ENCODE measurements at places on chromosomes 1 and 21.

DNA sequence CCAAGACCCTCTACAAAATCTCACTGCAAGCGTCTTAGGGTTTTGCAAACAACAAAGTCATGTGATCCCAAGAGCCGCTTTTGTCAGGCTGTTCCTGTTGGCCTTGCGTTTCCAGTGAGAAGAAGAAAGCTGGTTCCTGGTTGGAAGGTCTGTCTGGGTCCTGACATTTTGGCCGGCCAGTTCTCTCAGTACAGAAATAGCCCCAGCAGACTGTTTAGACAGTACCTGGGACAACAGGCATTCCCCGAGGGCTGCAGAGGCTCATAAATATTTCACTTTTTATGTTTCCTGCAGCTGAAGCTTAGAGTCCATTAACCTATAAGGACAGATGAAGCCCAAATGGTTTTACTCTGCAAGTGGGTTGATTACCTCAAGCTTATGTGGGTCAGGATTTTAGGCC, 8.6 kb downstream of the GPR137B start:
- DNase-seq: no peak

GRCh38 chr1:214002472-214002871, 14.7 kb downstream of the PROX1 start:
- no peak for DNase-seq

DNA sequence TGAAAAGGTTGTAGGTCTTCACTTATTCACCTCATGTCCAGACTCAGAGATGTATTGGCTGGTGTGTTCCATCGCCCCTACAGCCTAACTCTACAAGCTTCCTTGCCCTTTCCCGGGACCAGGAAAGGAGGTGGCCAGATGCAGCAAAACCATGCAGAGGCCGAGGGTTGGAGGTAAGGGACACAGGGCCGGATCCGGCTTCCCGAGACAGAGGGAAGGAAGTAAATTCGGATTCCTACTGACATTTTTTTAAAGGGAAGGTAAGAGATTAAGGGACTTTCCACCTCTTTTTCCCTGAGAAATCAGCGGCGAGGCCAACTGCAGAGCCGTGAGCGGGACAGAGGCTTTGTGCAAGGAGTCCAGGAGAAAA, 12.7 kb downstream of the EPHA10 start:
- DNase-seq: no peak

- DNase-seq: no peak
Observed at GRCh38 chr1:167756730-167757405, 35.1 kb downstream of the MPZL1 start.

DNA sequence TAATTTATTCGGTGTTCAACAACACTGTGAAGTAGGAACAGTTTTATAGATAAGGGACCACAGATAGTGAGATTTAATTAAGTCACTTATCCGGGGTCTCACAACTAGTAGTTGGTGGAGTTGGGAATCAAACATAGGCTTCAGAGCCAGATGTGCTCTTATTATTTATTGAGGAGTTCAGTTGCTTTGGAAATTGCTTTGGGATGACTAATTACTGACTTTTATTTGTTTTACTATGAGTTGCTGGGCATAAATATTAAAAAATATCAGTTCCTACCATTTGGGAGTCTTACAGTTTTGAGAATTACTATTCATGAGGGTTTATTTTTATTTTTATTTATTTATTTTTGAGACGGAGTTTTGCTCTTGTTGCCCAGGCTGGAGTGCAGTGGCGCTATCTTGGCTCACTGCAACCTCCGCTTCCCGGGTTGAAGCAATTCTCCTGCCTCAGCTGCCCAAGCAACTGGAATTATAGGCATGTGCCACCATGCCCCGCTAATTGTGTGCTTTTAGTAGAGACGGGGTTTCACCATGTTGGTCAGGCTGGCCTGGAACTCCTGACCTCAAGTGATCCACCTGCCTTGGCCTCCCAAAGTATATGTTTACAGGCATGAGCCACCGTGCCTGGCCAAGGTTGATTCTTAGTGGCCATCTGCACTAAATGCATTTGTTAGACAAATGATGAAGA, 27.7 kb downstream of the THRAP3 start:
- no peak for DNase-seq

DNA sequence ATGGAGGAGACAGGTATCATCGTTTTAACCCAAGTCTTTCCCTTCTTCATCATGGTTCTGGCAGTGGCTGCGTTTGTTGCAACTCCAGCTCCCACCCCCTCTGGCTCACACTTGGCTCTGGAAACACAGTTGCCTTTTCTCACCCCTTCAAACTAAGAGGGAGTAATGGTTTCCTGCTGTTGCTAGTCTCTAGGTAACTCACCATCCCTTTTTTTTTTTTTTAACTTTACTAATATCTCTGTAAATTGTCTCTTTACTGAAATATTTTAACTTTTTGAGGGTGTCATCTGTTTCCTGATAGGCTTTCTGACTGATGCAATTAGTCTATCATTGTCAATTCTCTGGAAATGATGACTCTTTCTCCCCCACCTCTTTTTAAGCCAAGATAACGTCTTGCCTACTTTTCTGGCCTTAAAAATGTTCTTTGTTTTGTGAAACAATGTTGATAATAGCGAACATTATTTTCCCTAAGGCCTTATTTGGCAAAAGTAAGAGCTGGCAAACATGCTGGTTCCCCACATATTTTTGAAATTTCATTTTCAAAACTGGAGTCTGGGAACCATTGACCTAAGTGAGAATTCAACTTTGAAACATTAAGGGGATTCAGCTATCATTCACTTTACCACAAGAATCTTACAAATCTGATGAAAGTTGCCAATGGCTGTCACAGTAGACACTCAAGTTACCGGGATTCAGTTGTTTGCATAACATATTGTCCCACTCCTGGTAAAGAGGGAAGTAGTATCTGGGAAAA, 85.3 kb downstream of the LEPR start:
- DNase-seq: no peak

- no peak for DNase-seq
Observed at GRCh38 chr1:157504646-157505045, 47.7 kb downstream of the FCRL5 start.

DNA sequence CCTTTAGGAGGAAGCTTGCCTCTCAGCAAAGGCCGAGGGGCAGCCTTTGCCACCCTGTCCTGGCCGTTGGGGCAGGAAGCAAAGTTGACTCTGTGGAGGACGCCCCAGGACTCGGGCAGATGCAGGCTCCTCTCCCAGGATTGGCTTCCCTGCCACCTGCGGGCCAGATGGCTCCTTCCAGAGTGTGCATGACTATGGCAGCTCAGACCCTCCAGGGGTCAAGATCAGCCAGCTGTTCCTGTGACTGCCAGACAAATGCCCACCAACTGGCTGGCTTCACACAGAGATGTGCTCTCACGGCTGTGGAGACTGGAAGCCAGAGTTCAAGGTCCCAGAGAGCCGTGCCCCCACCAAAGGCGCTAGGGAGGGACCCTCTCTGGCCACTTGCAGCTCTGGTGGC, 87.0 kb upstream of the VAMP3 start:
- no peak for DNase-seq

GRCh38 chr1:65942476-65942875, 149.8 kb downstream of the PDE4B start:
- no peak for DNase-seq

- DNase-seq: no peak
Observed at GRCh38 chr1:239816081-239816782, 275.5 kb upstream of the FMN2 start.

- DNase-seq: no peak
Observed at GRCh38 chr21:10272216-10272615, 249.2 kb upstream of the TPTE start.

DNA sequence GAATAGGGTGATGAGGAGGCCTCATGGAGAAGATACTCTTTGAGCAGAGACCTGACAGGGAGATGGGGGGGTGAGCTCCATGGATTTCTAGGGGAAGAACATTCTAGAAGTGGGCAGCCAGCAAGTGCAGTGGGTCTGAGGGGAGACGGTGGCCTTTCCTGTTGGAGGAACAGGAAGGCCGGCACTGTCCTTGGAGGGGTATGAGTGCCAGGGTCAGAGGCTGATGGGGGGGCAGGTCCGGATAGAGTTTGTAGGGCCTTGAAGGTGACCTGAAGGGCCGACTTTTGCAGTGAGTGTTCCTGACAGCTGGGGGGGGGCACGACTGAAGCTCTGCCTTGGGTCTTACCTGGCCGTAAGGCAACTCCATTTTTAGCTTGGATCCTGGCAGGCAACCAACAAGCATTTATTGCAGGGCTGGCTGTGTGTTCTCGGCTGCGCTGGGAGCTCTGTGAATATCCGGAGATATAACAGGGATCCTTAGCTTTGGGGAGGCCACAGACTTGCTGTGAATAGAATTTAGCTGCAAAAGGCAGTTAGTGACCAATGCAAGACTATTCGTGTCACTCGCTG, 130.6 kb downstream of the MRPS6 start:
- DNase-seq: no peak

- DNase-seq: no peak
Observed at GRCh38 chr1:212655668-212656440, 43.8 kb downstream of the BATF3 start.

- DNase-seq: no peak
Observed at GRCh38 chr1:42962641-42963377, 4.1 kb upstream of the SLC2A1 start.

DNA sequence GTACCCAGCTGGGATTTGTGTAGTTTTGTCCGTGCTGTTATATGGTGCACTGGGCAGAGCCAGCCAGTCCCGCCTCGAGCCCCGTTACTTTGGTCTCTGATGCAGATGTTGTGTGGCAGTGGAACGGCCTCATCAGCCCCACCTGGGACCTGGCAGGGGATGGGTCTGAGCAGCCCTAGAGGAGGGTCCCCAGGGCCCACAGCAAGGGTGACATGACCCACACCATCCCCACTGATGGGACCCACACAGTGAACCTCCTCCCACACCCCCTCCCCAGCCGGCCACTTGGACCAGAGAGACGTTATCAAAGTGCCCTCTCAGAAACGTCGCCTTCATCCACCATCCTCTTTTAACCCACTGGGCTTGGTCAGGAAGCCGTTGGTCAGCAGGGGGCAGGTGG, 42.0 kb upstream of the PCBP3 start:
- no peak for DNase-seq

- no peak for DNase-seq
Observed at GRCh38 chr21:37074197-37074510, 1.1 kb downstream of the TTC3 start.

DNA sequence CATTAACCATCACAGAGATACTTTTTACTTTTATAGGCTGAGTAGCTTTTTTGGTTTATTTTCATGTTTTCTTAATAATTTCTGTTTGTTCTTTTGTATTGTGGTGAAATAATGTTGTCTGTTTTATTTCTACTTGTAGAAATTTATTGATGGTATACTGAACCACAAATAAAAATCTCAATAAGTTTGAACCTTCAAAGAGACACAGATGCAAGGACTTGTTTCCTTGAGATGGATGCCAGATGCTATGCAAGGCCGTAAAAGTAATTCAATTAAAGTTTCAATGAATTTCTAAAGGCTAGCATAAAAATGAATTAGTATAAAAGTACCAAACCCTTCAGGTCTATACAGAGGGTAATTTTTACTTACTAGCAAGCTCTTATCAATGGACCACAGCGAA, 873.5 kb downstream of the TTLL7 start:
- DNase-seq: no peak

Measured in CD4-positive, alpha-beta T cell treated with Interleukin-2 at 100 ng/mL for 4 hours (primary cell).